Fibroblast of gingiva (primary cell): ENCODE measurements at places on chromosomes 1 and 21.

DNA sequence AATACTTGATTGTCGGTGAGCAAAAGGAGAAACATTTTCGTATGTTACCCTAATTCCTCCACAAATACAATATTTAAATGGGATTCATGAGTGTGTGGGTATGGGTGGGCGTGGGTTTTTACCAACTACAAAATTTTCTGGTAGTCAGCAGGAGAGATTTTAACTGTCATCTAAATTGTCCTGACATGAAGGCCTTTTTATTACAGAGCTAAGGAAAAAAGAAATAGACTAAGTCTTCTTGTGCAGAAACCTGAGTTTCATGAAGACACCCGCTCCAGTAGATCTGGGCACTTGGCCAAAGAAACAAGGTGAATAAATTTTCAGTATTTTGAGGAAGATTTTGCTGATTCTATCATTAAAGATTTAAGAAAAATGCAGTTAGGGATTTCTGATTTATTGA lies 752 bp downstream of the RGS18 start:
- DNase-seq = no peak

DNA sequence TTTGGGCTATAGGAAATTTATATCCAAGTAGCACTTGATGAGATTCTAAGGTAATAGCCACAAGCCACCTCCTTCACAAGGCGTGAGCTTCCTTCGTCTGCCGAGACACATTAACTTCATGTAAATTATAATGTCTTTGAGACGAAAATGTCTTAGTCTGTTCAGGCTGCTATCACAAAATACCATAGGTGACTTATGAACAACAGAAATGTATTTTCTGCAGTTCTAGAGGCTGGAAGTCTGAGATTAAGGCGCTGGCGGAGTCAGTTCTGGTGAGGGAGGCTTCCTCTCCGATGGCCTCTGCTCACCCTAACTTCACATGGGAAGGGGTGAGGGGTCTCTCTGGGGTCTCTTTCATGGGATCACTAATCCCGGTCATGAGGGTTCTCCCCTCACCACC lies 133.0 kb downstream of the ETS2 start:
- DNase-seq = no peak

- no peak for DNase-seq
Observed at GRCh38 chr1:226953175-226953800, 13.2 kb downstream of the COQ8A start.

GRCh38 chr1:213481395-213481794 lies 430.4 kb downstream of the RPS6KC1 start:
- DNase-seq = no peak

GRCh38 chr1:165999826-166000225 lies 167.0 kb downstream of the FAM78B start:
- no peak for DNase-seq

DNA sequence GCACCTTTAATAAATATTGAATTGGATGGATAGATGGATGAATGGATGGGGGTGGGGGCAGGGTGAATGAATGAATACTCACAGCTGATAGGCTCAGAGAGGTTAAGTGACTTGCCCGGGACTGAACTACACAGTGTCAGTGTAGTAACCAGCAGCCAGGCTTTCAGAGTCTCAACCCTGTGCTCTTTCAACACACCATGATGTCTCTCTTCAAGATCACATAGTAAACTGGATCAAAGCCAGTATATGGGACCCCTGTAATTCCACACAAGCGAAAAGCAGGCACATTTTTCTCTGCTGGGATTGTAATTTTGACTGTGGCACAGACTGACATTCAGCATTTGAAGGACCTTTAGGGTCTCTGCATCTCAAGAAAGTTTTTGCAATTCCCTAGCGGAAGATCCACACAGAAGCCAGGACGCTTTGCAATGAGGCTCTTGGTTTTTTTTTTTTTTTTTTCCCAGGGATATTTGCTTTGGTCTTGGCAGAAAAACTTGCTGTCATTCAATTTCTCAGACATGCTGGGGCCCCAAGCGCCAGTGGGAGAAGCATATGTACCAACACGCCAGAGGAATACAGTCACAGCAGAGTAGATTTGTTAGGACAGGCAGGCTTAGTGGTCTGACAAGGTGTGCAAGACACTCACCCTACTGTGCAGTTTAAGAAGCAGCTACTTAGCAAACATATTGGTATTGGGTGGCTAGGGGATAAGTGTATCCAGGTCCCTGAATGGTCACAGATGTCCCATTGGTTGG lies 213.1 kb upstream of the CAMK1G start:
- DNase-seq = no peak
